Activated T-helper 1 cell treated with anti-CD3 and anti-CD28 coated beads, Interleukin-2, amount 50 U/mL, for 16 hours (primary cell): ENCODE measurements at places on chromosomes 2 and 18.

DNA sequence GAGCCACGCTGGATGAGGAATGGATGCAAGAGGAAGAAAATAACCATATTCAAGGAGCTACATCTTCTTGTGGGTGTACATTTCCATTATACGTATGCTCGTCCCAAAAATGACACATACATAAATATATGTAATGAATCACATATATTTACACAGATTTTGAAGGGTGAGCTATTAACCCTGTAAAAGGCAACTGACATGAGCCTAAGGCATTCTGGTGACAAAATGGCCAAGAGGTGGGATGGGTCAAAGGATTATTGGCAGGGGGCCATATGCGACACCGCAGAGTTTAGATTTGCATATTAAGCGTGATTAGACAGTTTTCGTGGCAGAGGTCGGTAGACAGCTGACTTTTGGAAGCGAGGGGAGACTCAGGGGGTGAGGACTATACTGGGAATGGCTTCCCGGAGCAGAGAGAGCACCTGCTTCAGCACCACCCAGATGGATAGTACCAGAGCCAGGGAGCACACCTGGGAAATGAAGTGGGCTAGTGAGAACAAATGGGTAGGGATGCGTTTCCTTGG, 431 bp upstream of the CNRIP1 start:
- DNase-seq = no peak

DNA sequence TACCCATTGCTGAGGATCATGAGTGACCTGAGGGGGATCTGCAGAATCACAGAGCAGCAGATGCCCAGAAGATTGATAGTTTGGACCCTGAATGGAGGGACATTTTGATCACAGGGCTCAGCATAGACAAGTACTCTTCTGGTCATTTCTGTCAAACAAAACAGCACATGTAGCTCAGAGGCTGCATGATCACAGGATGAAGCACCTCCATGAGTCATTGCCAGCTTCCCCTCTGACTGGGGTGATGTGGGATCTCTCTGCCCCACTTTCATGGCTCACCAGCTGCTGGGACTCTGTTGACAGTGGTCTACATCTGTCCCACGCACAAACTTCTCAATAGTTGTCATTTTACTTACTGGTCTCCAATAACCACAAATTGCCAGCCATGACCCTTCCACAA, 264.1 kb downstream of the RPIA start:
- no peak for DNase-seq

DNA sequence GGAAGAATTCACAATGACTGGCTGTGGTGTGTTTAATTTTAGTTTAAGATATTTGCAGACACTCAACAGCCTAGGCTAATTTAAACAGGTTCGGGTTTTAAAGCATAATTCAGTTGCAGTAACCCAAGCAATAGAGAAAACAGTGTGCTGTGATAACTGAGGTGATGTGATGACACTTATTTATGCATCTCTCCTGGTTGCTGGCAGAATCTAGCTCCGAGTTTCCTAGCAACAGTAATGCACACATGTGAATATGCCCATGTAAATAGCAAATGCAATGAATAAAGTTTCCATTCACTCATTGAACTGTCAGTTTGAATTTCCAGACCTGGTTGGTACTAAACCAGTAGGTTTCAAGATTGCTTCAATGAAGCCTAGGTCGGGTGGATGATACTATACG, 426.5 kb downstream of the TMX3 start:
- DNase-seq = no peak

DNA sequence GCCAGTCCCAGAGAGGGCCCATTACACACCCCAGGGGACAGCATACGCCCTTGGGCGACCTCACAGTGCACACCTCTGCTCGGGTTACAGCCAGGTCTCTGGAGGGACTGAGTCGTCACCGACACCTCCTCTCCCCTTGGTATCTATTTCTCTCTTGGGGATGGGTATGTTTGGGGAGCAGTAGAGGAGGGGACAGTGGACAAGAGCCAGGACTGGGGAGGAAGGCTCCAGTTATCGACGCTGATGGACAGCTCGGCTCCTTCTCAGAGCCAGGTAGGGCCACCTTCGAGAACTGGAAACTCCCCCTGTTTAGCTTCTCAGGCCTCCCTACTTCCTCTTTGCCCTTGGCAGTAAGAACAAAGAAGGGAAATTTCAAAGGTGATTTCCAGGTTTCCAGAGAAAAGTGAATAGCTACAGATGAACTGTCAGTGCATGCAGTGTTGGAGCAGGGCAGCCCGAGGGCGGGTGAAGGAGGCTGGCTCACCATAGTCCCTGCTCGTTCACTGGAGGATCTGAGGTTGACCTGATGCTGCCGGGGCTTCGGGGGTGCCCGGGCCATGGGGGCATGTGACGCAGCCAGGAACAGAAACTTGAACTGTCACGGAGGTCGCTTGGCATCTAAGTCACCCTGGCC, 4.4 kb upstream of the SEMA4C start:
- DNase-seq = no peak

GRCh38 chr2:241376808-241377207, 20.7 kb downstream of the FARP2 start:
- no peak for DNase-seq

DNA sequence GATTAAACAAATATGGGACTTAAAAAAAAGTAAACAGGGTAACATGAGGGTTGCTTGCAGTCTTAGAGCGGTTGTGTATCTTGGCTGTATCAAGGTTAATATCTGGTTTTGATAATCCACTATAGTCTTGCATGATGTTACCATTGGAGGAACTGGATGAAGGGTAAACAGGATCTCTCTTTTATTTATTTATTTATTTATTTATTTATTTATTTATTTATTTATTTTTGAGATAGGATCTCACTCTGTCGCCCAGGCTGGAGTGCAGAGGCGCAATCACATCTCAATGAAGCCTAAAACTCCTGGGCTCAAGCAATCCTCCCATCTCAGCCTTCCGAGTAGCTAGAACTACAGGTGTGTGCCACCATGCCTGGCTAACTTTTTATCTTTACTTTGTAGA, 42.9 kb upstream of the FAM124B start:
- no peak for DNase-seq

DNA sequence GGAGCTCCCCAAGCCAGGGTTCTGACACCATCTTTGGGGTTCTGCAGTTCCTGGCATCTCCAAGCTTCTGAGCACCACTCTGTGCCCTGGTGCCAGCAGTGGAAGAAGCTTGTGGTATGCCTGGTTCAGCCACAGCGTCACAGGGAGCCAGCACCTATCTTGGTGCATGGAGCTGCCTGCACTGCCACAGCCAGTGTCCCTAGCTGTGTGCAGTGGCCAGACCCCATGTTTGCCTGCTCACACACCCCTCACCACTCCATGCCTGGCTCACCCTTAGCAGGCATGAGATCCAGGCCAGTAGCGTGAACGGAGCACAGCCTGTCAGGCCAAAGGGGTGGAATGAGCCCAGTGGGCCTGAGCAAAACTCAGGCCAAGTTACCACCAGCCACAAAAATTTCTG, 290.2 kb upstream of the LRATD1 start:
- no peak for DNase-seq

DNA sequence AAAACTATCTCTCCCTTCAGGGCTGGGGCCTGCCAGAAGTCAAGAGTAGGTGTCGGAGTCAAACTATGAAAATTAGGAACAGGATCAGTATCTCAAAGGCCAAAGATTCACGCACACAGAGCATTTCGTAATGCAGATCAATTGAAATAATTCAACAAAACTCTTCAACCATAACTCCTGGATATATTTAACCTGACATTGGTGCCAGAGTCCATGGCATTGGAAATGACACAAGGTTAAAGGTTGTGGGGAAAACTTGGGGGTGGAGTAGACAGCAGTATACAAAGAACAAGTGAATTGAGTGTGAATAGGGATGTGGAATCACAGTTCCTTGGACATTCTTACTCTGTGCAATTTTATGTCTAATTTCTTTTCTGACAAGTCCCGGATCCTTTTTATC, 788.0 kb upstream of the GYPC start:
- DNase-seq = no peak

- no peak for DNase-seq
Observed at GRCh38 chr2:64765160-64765805, 111.6 kb upstream of the SERTAD2 start.

GRCh38 chr2:151518802-151519201, 109.1 kb downstream of the RIF1 start:
- DNase-seq = no peak

DNA sequence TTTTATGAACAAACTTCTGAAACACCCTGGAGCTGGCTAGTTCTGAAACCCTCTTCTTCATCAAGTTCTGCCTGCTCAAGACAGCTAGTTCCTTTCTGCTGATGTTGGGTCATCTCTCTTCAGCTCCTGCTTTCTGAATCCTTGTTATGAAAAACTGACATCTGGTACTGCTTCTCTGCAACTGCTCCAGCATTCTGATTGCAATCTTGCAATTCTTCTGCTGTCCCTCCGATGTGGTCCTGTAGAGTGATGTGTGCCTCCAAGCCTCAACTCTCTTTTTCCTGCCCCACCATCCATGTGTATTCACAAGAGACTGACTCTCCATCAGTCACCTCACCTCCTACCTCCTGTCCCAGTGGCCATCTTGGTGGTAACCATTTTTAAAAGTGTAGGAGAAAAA, 21.8 kb downstream of the COL6A3 start:
- DNase-seq = no peak

GRCh38 chr2:237570776-237571335, 4.5 kb downstream of the PRLH start:
- no peak for DNase-seq

DNA sequence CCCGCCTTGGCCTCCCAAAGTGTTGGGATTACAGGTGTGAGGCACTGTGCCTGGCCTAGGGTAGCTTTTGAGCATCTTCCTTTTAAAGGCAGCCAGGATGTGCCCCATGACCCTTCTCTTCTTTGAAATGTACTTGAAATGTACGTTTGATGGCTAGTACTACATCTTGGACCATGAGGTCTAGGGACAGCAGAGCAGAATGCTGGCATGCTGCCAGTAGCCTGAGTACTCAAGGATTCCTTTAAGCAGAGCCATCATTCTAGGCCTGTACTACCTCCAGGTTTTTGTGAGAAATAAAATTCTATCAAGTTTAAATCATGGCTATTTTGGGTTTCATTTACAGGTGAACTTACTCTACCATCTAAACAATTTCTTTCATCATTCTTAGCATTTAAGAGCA, 2.9 kb upstream of the EML6 start:
- DNase-seq = no peak

- no peak for DNase-seq
Observed at GRCh38 chr2:18001671-18002070, 123.2 kb downstream of the KCNS3 start.

DNA sequence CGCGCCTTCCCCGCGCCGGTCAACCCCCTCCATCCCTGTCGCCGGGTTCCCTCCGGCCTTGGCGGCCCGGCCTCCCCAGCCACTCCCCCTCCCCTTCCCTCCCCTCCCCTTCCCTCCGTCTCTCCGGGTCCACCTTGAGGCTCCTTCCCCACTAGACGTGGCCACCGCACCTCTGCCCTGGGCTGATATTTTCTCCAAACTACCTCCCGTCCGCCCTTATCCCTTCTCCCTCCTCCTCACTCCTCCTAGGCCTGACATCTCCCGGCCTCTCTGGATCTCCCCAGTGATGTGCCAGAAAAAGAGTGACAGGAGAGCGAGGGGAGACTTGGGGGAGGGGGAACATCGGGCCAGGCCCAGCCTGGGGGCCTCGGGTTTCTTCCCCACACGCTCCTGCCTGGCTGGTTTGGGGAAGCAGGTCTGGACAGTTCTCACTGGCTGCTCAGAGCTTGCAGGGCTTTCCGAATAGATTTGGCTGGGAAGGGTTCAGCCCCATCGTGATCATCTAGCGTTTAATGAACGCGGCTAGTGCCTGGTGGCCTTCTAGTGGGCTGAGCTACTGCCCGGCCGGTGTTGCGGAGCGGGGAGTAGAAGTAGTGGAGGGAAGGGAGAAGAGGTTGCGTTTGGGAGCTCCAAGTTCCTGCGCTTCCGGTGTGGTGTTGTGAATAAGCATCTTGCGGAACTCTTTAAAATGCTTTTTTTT, 641 bp downstream of the MAPRE3 start:
- no peak for DNase-seq

DNA sequence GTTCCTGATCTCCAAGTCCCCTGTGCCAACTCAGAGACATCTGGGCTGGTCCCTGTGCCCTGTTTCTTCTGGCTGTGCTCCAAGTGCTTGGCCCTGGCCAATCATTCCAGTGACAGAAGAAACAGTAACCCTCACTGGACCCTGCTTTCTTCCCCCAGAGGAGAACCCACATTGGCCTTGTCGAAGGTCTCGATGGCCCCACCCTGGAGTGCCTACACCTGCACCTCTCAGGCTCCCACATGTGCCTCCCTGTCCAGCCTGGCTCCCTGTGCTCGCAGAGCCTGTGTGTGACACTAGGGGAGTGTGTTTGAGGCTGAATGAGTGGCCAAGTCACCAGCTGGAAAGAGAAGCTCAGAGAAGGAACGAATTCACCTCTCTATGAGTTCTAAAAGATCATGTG, 5.9 kb upstream of the MAL start:
- no peak for DNase-seq

DNA sequence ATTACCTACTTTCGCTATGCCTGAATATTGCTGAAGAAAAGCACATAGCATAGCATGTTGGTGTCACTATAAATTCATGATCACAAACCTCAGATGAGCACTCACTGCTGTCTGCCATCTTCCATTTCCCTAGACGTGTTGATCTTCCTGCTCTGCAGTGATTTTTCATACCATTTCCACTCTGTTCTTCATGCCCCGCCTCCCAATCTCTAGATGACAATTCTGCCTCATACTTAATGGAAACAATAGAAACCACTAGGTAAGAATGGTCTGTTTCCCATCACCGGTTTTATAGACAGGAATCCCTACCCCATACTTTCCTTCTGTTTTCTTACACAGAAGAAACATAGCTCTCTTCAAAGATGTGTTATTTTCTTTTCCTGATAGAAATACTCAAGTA, 63.8 kb downstream of the PIK3C3 start:
- DNase-seq = no peak

GRCh38 chr2:197704434-197705120, 592 bp upstream of the MARS2 start:
- no peak for DNase-seq

GRCh38 chr2:144504218-144504641, 15.7 kb downstream of the ZEB2 start:
- DNase-seq = no peak
